ENCODE measurements at places on chromosomes 2 and 18. TPM values are rescaled to one million over a fixed set of nuclear protein-coding genes. Genes with fewer than 3 reads are reported as not detected.
A peak's percentile ranks its signal among the peaks of the same experiment; 100 is the strongest.

GRCh38 chr2:205700331-205701132 lies 18.2 kb downstream of the NRP2 start:
- DNase-seq: no peak

Gene RNU2-63P
- not detected for total RNA-seq

- peak; percentile 91 for DNase-seq
Measured at GRCh38 chr18:62437235-62438017, 85.4 kb upstream of the ZCCHC2 start.

Gene SERTAD2
- total RNA-seq: 23.1 TPM

Gene EVA1A
- total RNA-seq: 2.3 TPM

DNA sequence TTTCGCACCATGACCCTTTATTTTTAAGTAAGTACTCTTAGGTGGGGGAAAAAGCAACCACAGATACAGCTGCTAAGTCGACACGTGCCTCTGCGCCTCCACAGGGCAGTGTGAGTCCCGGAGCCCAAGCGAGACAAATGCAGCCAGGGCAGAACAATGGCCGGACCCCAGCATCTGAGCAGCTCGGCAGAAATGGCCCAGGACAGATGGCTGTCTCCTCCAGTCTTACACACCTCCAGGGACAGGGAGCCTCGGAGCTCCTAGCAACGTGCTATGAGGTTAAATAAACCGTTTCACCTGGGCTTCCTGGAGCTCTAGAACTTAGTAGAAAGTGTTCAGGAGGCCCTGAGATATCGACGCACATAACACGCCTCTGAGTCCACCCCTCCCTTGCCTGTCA lies 47.3 kb upstream of the SALL3 start:
- no peak for DNase-seq

GRCh38 chr2:8583400-8584173 lies 98.3 kb upstream of the ID2 start:
- peak; percentile 99 for DNase-seq

Gene LYPD1
- total RNA-seq: 0.36 TPM

Gene KLHL41
- 1.1 TPM for total RNA-seq

GRCh38 chr2:62686012-62686685 lies 19.4 kb upstream of the EHBP1 start:
- DNase-seq: no peak

Gene PLEKHH2
- total RNA-seq: 9.8 TPM

Gene CHRNG
- not detected for total RNA-seq

DNA sequence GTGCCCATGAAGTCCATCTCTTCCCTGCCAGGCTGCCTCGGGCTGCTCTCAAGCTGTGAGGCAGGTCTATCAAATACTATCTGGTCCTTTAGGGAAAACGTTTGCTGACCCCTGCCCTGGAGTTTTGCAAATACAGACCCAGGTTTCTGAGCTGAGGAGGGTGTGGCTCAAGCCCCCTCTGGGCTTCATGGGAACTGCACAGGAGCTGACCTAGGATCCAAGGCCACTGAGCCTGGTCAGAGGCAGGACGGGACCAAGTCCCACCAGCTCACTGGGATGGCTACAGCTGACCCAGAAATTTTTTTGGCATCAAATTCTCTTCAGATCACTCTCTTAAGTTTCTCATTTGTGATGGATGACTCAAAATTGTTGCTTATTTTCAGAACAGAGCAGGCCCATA lies 14.1 kb downstream of the ZNF516 start:
- DNase-seq: no peak
